Fibroblast of mammary gland (primary cell): ENCODE measurements at places on chromosomes 4 and X.
A peak's percentile ranks its signal among the peaks of the same experiment; 100 is the strongest.

DNA sequence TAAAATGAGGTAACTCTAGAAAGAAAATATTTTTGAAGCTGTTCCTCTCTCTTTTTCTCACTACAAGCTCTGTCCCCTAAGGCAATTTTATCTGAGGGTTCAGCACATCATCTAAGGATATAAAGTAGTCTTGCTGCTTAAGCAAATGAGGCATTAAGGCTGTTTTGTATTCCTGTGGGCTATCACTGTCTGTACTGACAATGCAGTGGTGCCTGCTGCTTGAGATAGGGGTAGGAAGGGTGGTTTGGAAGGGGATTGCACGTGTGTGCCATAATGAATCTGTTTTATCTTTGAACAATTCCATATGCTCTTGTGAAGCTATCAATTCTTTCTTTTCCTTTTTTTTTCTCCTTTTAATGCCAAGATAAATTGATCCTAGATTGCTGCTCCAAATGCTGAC lies 128.0 kb upstream of the ATOH1 start:
- DNase-seq = no peak

DNA sequence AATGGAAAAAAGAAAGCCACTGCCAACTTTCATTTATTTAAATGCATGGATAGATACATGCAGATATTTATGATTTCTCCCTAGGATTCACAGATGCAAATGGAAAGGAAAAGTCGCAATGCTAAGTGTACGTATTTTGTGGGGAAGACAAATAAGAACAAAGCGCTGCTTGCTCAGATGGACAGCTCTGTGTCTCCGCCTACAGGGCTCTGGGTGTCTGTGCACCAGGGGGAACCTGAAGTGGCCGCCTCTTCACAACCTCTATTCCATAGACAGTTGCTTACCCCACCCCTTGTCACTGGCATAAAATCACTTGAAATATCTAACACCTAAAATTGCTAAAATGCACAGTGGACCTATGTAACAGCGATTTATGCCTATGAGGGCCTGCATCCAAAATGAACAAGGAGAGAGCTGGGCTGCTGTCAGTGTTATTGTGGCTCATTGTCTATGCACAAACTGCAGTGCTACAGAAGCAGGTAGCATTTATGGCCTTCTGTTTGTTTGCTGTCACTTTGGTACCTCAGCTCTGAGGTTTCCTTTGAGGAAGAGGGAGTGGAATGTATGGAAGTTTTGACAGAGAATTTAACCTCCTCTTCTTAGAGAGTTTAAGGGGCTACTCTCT lies 58.6 kb upstream of the PAGE1 start:
- DNase-seq = peak; percentile 34

DNA sequence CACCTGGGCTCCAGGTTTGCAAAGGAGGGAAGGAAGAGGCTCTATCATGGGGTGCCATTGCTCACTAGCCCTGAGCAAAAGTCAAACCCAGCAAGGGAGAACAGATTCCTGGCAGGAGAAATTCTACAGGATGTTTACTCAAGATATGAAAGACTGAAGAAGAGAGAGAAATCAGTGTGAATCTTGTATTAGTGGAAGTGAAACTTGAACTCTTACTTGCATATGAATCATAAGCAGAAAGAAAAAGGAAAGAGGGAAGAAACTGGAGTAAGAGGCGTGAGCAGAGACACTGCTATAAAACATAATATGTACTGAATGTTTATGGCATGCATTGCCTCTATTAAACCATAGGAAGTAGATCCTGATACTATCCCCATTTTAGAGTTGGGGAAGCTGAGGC lies 60.9 kb downstream of the C4orf46 start:
- DNase-seq = no peak

DNA sequence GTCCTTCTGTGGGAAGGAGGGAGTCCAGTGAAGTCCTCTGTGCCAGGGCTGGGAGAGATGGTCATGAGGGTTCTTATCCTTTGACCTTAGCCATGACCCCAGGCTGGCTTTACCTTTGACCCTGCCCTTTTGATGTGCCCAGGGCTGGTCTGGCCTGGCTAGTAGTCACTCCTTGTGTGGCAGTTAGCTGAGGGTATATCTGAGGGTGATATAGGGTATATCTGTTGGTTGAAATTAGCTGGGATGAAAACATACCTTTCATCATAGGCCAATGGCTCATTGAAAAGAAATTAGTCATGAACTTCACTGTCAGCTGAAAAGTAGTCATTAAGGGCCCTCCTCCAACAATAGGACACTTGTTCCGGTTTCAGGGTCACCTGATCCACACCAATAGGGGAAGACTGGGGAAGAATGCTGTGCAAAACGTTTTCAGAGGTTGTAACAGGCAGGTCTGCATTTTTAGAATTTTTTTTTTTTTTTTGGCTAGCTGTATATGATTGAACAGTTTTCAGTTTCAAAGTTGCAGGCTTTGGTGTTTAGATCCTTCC lies 74.6 kb upstream of the STOX2 start:
- DNase-seq = no peak

GRCh38 chr4:168586926-168587325 lies 90.1 kb downstream of the PALLD start:
- DNase-seq = no peak

- no peak for DNase-seq
Measured at GRCh38 chrX:111145878-111146277, 49.9 kb downstream of the PAK3 start.

GRCh38 chrX:9316096-9316495 lies 148.8 kb upstream of the TBL1X start:
- DNase-seq = no peak

DNA sequence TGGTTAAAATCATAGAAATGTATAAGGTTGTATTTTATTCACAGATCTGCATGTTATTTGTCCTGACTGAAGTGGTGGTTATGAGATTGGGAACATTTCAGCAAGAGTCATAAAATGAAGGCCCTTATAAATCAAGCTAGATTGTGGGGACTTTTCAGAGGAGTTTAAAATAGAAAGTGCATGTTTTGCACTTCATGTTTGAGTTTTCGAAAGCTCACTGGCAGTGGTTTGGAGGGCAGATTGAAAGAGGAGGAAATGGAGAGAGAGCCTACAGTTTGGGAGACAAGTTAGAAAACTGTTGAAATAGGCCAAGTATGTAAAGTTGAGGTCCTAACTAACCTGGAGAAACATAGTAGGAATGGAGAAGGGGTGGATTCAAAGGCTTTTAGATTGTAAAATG lies 124.9 kb downstream of the KDM6A start:
- no peak for DNase-seq

GRCh38 chr4:100799761-100800539 lies 282.1 kb upstream of the EMCN start:
- DNase-seq = peak; percentile 12

GRCh38 chrX:22053481-22053880 lies 21.4 kb downstream of the PHEX start:
- peak; percentile 67 for DNase-seq

- no peak for DNase-seq
Measured at GRCh38 chrX:44068043-44068442, 94.9 kb upstream of the NDP start.

- DNase-seq = no peak
Measured at GRCh38 chrX:118418811-118419251, 72.9 kb downstream of the WDR44 start.

- peak; percentile 39 for DNase-seq
Measured at GRCh38 chr4:53573696-53574095, 17.6 kb downstream of the LNX1 start.

GRCh38 chr4:123564758-123565346 lies 168.3 kb downstream of the SPRY1 start:
- DNase-seq = peak; percentile 72

GRCh38 chr4:175504318-175504717 lies 307.7 kb downstream of the GPM6A start:
- no peak for DNase-seq

DNA sequence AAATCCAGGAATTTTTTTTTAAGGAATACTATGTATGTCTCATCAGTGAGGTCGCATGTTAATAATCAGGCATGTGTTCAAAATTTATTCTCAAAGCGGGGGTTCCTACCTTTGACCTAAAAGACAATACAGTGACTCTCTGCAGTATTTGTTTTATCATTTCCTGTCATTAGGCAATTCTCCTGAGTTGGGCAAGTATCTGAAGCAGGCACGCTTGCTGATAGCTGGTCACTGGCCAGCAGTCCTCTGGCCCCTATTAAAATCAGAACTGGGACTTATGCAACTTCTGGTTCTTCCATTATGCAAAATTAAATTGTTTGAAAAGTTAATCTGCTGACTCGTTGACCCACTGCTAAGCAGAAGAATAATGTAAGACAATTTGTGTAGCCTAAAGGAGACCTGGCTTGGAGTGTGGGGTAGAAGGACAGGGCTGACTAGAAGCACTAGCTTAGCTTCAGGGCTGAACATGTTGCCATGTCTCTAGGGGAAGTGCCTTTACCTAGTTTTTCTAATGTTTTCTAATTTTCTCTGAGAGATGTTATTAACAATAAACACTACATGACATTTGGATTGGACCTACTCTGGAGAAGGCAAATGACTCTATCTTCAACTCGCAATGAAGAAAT lies 36.0 kb upstream of the GABRA2 start:
- peak; percentile 75 for DNase-seq

GRCh38 chrX:100768679-100769338 lies 36.9 kb upstream of the SYTL4 start:
- peak; percentile 70 for DNase-seq

DNA sequence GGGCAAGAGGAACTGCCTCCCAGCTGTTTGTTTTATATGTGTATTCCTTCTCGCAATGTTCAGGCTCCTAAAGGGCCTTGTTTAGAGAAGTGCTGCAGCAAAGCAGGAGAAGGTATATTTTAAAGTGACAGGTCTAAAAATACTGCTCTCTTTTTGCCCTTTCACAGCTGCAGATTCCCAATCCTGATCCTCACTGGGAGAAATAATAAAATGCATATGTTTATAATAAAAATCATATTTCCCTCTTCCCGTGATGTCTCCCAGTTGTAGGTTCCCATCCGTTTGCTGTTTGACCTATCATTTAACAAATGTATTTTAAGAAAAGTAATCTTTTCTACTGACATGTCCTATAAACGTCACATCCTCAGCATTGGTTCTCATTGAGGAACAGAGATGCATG lies 62.7 kb upstream of the GPC4 start:
- DNase-seq = no peak

- peak; percentile 83 for DNase-seq
Measured at GRCh38 chrX:113305496-113305895, 464.9 kb upstream of the AMOT start.

DNA sequence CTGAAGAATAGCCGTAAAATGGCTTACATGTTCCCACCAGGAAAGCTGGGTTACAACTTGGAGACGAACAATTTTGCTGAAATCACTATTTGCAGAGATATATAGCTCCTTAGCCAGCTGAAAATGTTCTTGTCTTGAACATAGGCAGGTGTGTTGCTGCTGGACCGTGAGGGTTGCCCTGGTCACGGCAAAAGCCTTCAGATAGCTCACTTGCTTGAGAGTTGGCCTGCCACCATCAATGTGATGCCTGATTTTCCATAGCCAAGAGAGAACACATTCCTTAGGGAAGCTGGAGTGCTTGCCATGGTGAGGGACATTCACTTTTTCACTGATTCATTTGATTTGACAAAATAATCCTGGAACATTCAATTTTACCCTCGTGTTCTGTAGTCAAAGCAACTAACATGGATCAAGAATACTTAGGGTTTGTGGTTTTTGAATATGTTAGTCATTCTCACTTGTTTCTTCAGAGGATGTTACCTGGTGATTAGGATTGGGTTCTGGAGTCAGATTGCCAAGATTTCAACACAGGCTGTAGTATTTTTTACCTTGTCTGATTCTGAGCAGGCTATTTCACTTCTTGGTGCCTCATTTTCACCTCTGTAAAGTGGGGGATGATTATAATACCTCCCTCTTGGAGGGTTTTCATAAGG lies 536.9 kb downstream of the RAPGEF2 start:
- no peak for DNase-seq

- peak; percentile 82 for DNase-seq
Measured at GRCh38 chrX:119541188-119541587, 24.0 kb downstream of the STEEP1 start.

- DNase-seq = peak; percentile 8
Measured at GRCh38 chr4:142579443-142579842, 266.7 kb downstream of the INPP4B start.

DNA sequence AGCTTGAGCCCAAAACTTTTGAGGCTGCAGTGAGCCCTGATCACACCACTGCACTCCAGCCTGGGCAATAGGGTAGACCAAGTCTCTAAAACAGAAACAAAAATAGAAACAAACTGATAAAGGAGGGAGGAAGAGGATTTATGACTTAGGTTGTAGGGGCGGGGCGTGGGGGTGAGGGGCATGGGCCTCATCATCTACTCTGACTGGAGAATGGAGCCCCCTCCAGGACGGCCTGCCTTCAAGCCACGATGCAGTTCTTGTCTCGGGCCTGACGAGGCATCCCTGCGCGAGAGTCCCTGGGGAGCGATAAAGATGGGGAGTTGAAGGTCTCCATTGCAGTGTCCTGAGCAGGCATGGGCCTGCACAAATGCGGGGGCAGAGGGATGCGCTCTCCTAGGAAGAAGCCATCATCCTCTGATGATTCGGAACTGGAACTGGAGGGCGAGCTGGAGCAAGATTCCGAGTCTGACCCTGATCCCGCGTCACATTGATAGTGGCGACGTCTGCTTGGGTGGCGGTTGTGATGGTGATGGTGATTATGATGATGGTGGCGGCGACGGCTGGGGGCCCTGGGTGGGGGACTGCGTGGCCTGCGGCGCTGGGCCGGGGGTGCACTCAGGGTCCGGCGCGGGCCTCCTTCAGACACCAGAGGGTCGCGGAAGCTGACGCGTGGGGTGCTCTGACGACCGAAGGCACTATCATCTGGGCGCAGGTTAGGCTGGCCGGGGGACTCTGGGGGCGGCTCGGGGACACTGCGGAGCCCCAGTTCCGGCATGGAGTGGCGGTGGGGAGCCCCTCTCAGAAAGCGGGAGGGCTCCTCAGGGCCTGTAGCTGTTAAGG lies 4.0 kb downstream of the PLP2 start:
- no peak for DNase-seq

DNA sequence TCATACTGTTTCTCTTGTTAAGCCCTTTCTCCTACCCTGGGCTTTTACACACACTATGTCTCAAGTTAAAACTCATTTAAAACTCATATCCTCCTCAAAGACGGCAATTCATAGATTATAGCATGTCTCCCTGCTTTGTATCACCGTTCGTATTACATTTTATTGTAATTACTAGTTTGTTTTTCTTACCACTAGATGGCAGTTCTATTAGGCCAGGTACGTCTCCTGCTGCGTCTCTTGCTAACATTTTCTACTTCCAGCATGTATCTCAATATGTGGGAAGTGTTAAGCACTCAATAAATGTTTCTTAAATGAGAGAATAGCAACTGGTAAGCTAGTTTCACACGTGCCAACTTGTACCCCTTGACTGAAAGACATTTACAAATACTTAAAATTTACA lies 450.3 kb upstream of the PCDH7 start:
- DNase-seq = no peak
